ENCODE measurements at places on chromosomes 7 and 10. TPM values are rescaled to one million over a fixed set of nuclear protein-coding genes. Genes with fewer than 3 reads are reported as not detected.

DNA sequence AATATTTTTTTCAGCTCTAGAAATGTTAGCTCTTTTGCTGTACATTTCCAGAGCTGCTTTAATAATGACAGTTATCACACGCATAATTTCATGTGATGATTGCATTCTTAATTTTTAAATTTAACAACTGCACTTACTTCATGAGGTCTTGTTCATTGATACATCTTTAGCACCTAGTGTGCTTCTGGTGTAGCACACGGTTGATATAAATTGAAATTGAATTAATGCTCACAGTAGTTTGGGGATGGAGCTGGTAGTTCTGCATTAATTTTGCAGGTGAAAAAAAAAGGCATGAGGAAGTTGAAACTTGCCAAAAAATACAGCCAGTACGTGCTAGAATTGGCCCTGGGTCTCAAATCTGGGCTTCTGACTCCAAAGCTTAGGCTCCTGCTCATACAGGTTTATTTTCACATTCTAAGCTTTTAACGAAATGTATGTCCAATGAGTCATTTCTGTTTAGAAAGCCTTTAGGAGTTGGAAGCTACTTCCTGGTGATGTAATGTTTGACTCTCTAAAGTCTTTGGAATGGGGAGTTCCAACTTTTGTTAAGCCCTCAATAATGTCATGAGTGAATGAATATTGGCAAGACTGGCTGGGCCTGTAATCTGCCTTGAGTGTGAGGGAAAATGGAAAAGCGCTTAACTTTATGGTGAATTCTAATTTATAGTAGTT, 62.5 kb downstream of the DAGLB start:
- DNase-seq, result peak; percentile 81

GRCh38 chr7:151509670-151510333, 9.9 kb downstream of the RHEB start:
- DNase-seq, result no peak

GRCh38 chr10:7513936-7514335, 103.1 kb upstream of the SFMBT2 start:
- DNase-seq, result no peak

The EBF3 gene
- 3.4 TPM for total RNA-seq

The UCMA gene
- not detected for total RNA-seq

DNA sequence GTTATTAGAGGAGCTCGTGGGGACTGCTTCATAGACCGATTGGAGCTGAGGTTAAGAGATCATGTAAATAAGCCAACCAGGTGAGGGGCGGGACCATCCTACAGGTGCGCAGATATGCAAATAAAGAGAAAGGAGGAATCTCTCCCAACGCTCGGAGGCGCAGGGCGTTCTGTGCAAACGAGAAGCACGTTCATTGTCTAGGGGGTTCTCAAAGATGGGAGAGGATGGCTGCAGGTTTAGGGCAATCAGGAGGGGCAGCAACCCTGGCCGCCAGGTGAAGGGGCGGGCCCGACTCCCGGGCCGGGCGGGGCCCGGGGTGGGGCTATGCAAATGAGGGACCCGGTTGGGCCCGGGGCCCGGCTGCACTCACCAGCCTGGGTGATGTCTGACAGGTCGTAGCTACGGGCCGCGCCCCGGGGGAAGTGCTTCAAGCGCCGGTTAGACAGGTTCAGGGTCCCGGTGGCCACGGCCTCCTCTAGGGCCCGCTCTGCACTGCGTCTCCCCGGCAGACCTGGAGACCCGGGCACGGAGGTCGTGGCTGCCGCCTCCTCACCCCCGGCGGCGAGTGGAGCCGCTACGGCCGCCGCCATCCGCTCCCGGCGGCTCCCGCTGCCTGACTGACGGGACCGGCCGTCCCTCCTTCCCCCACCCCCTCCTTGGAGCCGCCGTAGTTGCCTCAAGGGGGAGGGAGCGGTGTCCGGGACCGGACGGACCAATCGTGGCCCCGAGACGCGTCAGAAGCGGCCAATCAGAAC, at the start of gene LRCH4:
Gene LRCH4, minus strand, starts transcription at position 619 of the 755 bp plus-strand sequence. Its CDS starts 29 bp downstream, at position 590.
- DNase-seq, result no peak

DNA sequence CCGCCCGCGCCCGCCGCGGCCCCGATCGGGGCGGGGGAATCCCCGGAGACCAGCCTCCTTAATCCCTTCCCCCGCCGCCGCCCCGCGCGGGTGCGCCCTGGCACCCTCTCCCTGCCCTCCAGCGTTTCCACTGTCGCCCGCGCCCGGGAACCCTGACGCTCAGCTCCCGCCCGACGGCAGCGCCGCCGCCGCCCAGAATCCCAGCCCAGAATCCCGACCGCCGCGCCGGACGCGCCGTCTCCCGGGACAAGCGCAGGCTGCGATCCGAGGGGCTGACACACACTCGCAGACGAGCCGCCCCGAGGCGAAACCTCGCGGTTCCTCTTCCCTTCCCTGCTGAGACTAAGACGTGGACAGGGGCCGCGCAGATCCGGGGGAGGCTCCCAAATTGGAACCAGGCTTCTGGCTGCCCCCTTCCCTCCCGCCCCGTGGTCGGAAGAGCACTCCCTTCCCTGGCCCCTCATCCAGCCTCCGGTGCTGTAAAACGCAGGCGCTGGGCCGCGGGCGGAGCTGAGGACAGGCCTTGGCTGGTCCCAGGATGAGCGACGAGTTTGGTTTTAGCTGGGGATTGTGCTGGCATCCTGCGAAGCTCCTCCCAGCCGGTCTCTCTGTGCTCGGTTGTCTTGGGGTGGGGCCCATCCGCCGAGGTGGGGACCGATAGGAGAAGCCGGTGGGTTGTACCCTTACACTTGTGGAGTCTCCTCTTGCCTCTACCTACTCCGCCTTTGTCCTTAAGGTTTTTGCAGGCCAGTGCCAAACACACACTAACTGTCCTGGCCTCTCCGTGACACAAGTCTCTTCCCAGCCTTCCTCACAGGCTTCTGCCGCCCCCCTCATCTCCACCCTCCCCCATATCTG, 1.1 kb downstream of the MARVELD1 start:
- DNase-seq, result peak; percentile 68

DNA sequence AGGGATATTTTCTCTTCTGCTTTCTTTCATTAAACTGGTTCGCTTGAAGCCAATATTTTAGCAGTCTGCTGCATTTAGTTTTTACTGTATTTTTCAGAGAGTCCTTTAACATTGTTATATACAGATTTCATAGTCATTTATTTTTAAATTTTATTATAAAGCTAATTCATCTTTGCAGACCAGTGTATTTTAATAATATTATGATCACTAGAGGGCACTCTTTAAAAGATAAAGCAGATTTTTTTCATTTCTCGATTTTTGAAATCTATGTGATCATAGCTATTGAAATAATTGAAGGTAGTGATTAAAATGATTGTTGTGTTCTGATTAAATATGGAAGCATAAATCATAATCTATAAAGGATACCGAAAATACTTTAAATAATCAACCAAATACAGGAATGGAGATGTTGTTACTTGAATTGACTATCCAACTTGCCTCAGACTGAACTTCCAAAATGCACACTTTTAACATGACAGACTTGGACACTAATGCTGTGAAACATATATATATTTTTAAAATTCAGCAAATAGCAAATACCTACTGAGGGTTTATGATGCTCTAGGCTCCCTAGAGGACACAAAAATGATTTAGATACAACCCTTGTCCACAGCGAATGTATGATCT, 35.2 kb downstream of the ST7 start:
- DNase-seq, result no peak

DNA sequence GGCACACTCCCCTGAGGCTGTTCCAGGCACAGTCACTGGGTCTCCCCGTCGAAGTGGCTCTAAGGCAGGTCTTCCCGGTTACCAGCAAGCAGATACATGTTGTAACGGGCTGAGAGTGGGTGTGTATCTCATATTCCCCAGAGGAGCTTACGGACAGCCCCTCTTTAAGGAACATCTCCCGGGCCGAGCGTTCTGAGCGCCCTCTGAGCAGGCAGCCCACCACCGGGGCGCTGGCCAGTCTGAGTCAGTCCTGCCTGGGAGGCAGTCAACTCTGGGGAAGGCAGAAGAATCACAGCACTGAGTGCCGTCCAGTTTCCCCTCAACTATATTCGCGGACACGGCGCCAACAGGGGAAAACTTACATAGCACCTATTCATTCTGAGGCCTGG, 117.4 kb downstream of the LHPP start:
- peak; percentile 17 for DNase-seq

- peak; percentile 71 for DNase-seq
Measured at GRCh38 chr7:151875942-151876898, 695 bp downstream of the PRKAG2 start.

- no peak for DNase-seq
Measured at GRCh38 chr7:70082099-70082611, 483.9 kb downstream of the AUTS2 start.

The GFRA1 gene
- 0.80 TPM for total RNA-seq

DNA sequence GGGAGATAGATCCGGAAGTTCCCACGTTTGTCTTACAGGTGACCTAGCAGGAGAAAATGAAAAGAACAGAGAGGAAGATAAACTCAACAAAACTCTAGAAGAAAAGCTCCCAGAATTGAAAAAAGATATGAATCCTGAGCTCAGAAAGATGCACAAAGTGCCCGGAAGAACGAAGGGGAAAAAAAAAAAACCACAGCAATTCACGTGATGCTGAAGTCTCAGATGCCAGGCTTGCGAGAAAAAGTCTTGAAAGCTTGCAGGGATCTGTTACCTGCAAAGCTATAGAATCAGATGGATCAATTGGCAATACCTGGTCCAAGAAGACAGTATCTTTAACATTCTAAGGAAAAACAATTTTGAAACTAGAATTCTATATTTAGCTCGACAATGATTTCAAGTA, 33.5 kb downstream of the CARD11 start:
- DNase-seq, result no peak

- no peak for DNase-seq
Measured at GRCh38 chr7:305410-306151, 15.6 kb downstream of the FOXL3 start.

The CCDC6 gene
- total RNA-seq, result 12.4 TPM

The PNLIPRP2 gene
- total RNA-seq, result not detected

The TFR2 gene
- total RNA-seq, result 2.4 TPM

DNA sequence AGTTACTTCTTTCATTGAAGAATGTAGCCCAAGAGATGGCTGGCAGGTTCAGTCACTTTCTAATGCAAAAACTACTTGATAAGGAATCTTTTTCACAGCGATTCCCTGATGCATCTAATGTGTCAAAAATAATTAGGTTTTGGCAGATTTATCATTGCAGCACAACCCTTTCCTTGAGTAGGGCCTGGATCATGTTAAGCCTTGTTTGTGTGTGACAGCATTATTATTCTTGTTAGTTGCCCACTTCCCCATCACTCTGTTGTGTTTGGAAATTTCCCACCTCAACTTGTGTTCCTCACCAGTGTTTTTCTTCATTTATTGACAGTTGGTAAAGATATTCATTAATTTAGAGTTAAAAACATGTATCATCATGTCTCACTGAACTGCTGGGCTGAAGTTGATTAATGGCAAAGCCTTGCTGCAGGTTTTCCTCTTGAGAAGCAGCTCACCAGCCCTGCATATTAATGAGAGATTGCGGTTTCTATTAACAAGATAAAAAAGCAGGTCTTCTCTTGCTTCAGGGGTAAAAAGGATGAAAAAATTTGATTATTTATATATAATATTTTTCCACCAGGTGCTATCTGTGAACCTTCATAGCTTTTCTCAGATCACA, 233.3 kb upstream of the MDFIC start:
- DNase-seq, result no peak

The POLR1F gene
- total RNA-seq, result 61.2 TPM

DNA sequence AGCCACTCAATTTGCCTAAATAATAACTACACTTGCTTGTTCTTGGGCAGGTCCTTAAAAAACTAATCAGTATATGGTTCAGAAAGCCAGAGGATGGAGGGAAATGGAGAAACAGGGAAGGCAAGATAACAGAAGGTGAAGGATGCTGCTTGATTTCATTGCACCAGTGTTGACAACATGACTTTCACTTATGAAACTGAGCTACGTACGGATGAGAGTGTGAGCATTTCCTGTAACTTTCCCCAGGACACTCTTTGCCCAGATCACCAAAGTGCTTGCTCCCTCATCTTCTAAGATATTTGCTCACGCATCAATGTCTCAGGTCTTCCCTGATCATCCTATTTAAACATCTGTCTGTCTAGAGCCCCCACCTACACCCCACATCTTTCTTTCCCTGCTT, 37.4 kb downstream of the SLC35B4 start:
- DNase-seq, result no peak

DNA sequence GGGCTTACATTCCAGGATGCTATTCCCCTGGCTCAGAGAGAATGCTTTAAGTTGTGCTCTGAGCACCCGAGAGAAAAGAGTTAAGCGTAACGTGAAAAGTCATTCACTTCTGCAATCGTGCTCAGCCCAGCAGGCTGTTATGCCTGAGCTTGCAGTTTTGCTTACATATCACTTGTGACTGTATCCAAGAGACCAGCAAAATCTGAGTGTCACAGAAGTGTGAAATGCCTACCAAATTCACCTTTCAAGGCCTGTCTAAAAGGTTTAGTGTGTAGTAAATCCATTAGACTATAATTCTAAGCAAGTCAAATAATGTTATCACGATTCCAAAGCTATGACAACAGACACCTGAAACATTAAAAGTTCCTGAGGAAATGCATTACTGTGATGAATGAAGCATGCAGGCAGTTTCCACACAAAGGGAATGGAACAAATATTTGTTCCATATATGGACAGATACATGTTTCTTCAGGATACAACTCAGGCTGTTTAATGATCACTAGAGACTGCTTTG, 20.1 kb downstream of the ITGB1 start:
- DNase-seq, result no peak

The ZSCAN21 gene
- total RNA-seq, result 20.3 TPM

DNA sequence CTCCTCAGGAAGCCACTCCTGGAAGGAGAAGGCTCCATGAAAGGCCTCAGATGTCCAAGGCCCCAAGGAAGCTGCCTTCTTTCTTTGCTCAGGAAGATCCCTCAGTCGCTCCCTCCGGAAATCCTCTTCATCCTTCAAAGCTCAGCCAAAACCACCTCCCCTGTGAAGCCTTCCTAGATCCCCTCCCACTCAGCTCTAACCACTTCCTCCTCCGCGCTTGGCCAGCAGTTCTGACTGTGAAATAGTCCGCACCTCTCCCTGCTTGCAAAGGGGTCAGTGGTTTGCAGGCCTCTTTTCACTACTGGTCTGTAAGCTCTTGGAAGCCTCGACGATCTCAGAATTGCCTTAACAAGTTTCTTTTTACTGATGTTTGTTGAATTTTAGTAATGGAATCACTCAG, 23.9 kb downstream of the PYROXD2 start:
- DNase-seq, result peak; percentile 31

DNA sequence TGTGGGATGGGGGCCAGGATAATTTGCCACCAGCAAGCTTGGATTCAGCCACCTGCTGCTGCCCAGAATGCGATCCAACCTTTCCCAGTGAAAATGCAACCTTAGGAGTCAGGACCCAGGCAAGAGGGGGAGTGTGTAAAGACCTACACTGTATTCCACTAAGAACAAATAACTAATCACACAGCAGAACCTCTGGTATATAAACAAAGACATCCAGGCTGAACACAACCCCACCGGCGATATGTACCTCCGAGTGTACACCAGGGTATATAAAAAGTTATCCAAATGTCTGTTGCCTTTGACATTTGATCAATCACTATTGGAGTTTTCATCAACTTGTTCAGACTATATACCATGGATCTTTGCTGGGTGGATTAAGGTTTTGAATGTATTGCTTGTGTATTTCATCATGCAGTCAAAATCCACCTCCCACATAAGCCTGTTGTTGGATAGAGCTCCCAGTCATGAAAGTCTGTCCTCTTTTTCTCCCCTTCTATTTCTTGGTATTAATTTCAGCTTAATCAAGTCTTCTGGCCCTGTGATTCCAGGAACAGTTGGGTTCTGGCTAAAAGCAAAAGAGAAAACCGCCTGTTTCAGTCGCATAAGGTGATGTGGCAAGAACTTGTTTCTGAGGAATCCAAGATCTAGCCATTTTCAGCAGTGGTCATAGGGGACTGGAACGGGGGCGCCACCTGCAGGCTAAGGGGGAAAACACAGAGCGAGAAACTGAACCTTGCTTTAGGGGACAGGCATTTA, 290.7 kb downstream of the CCDC3 start:
- peak; percentile 73 for DNase-seq

The CLDN3 gene
- 0.11 TPM for total RNA-seq
